SJSA1 (cell line): ENCODE measurements at places on chromosomes 6 and 20. TPM values are rescaled to one million over a fixed set of nuclear protein-coding genes. Genes with fewer than 3 reads are reported as not detected.

ADGRB3 gene
- total RNA-seq, result not detected in 2 replicates

SLPI gene
- total RNA-seq, result not detected in 2 replicates

ZDHHC14 gene
- total RNA-seq, result 5.7 and 8.4 TPM in 2 replicates

GATA5 gene
- total RNA-seq, result not detected in 2 replicates

PBOV1 gene
- not detected in 2 replicates for total RNA-seq

DNPH1 gene
- total RNA-seq, result 35.7 and 71.5 TPM in 2 replicates

RPS18 gene
- 2,063 and 2,614 TPM in 2 replicates for total RNA-seq

VNN1 gene
- not detected in 2 replicates for total RNA-seq

RAET1L gene
- total RNA-seq, result not detected in 2 replicates

DEFB125 gene
- not detected in 2 replicates for total RNA-seq

SSTR4 gene
- not detected in 2 replicates for total RNA-seq

DNA sequence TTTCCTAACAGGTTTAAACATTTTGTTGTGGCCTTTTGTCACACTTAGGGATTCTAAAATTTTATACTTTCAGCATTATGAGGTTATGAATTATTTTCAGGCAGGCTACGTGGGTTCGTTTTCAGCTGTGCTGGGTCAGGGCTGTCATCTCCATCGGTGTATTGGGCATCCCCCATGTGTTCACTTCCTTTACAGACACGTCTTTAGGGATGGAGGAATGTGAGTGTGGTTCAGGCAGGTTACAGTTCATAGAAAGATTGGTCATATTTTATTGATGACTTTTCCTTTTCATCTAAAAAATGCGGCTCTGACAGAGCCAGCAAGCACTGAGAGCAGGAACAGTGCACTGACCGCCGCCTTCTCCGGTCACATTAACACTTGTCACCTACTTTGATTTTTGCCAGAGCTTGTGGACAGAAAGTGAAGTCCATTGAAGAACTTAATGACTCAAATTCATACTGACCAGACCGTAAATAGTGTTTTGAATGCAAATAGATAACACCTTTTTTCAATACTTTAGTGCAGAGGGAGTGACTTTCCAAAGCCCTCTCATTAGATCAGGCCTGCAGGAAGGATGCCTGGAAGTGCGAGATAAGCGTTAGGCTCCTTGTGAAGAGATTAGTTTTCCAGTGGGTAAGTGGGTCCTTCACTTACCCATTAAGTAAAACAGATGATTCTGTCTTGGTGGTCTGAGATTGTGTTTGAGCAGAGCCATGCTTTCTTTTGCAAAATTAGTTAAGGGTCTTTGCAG, 113.1 kb downstream of the TIAM2 start:
- no peak for DNase-seq

- no peak for DNase-seq
Measured at GRCh38 chr6:29976253-29976587, 33.9 kb downstream of the HLA-A start.

DNA sequence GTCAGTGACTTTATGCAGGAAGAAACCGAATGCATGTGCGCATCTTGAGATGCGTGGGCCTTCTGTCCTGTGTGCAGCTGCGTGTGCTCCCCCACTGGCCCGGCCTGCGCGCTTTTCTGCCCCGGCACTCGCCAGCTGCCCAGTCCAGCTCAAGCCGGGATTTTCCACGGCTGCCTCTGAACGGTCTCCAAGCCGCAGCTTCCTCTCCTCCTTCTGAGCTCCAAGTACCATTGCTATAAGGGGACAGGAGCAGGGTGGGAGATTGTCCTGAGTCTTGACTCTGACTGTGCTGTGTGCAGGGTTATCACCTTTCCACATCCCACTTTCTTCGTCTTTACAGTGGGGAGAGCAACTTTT, 302.8 kb downstream of the THBS2 start:
- no peak for DNase-seq

DNA sequence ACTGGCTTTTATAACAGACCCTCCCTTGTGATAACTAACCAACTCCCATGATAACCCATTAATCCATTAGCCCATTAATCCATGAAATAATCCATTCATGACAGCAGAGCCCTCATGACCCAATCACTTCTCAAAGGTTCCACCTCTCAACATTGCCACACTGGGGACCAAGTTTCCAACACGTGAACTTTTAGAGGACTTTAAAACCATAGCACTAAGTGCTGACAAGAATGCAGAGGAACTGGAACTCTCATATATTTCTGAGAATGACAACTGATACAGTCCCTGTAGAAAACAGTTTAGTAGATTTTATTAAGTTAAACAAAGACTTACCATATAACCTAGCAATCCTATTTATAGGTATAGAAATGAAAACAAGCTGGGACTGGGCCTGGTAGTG, 11.4 kb upstream of the FAM50B start:
- no peak for DNase-seq

GRCh38 chr20:13877793-13878192, 93.0 kb downstream of the NDUFAF5 start:
- no peak for DNase-seq

- no peak for DNase-seq
Measured at GRCh38 chr20:45937765-45938164, 3.3 kb downstream of the PCIF1 start.

- DNase-seq, result no peak
Measured at GRCh38 chr6:131775886-131776285, 31.9 kb upstream of the ENPP1 start.

GRCh38 chr6:12903246-12903645, 186.7 kb downstream of the PHACTR1 start:
- no peak for DNase-seq

GRCh38 chr20:25126204-25127029, 44.5 kb upstream of the VSX1 start:
- no peak for DNase-seq

DNA sequence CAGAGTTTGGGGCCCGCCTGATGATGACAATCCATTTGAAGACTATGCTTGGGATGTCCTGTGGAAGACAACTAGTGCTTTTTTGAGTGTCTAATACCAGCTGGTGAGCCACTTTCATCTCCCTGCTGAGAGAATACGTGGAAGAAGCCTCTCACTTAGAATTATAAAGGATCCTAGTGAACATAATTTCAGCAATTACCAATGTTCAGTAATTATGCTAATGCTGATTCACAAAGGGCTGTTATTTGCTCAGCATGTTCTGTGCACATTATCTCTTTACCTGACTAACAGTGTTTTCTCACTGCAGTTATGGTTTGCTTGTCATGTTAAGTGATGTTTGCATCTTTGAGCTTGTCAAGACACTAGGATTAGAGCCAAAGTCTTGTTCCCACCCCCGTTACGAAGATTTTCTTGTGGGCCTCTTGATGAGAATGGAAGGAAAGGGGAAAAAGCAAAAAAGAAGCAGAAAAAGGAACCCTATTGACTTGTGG, 282.1 kb upstream of the CHD6 start:
- no peak for DNase-seq

- no peak for DNase-seq
Measured at GRCh38 chr20:237489-237888, 10.4 kb downstream of the DEFB129 start.

GRCh38 chr20:12068121-12068520, 150.4 kb downstream of the BTBD3 start:
- DNase-seq, result no peak

- no peak for DNase-seq
Measured at GRCh38 chr6:141562186-141562811, 570.4 kb upstream of the GJE1 start.

- DNase-seq, result peak; percentile 95
Measured at GRCh38 chr6:11586536-11586935, 49.0 kb downstream of the TMEM170B start.

- DNase-seq, result no peak
Measured at GRCh38 chr20:39108746-39109145, 146.6 kb downstream of the DHX35 start.

DNA sequence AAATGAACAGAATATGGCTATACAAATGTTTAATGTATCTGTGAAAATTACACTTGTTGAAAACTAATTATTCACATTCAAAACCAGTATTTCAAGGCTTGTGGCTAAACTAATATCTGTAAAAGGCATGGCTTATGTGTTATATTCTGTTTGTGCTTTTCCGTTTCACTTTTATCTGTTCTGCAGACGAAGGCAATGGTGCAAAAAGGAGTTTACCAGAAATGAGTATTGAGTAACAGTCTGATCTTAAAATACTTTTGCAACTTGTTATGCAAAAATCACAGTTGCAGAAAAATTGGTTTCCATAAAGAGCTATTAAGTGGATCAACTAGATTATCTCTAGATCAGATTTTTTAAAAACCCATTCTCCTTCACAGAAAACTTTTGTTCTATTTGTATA, 9.4 kb upstream of the STX11 start:
- no peak for DNase-seq

DNA sequence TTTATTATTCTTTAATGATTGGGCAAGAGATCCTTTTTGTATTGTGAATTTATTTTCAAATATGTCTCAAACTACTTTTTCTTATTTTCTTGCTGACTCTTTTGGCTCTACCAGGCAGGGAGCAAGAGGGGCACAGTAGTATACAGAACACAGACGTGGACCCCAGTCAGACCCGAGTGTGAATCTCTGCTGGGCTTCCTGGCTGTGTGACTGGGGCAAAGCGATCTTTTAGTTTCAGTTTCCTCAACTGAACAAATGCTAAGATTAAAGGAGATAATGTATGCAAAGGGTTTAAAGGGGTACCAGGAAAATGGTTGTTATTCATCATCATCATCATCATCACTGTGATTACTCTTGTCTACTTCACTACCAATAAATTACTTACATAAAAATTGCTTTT, 317.5 kb downstream of the HIVEP2 start:
- no peak for DNase-seq

- DNase-seq, result peak; percentile 8
Measured at GRCh38 chr20:56826705-56827665, 197.9 kb downstream of the TFAP2C start.

DNA sequence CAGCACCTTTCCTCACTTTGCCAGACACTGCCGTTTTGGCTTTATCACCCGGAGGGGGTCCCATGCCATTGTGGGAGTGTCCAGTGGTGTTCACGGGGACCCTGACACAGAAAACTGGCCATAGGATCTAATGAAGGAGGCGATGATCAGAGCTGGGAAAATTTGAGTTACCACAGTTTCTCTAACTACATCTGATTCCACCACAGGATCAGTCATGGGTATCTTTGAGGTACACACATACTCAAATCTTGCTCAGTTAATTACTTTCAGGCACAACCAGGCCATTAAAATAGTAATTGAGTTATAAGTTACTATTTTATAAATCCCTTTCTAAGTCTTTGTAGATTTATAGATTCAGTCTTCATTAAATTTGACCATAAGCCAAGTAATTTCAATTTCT, 215.1 kb downstream of the PRL start:
- no peak for DNase-seq

DNA sequence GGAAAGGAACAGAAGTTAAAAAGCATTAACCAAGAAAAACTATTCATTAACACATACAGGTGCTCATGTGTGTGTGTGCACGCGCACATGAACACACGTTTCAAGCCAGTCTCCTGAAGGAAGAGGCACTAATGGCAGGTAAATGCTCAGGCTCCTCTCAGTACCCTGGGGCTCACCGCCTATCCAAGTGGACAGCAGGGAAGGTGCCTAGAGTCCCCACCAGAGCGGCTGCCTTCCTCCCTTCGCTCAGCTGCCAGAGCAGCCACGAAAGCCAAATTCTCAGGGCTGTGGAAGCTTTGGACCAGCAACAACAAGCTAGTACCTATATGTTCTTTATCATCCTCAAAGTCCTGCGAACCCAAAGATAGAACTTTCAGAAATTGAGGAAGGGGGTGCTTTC, 42.6 kb downstream of the PLCG1 start:
- DNase-seq, result no peak

GRCh38 chr20:52889225-52889624, 82.9 kb upstream of the TSHZ2 start:
- no peak for DNase-seq

DNA sequence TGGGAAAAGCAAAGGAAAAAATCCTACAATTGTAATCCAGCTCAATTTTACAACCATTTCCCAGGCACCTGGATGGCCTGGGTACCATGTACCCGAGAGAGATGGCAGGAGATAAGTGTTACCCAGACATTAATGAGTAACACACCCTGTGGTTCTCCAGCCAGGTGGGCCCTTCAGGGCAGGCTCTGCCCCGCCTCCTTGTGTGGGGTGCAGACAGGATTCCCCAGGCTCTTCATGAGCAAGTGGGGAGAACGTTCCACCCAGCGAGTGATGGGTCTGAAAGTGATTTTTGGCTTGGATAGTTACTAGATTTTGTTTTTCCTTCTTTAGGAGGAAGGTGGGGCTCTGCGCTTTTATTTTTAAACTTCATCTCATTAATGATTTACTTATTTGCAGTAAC, 243.9 kb downstream of the TAF4 start:
- no peak for DNase-seq

GRCh38 chr6:139882977-139883728, 508.7 kb upstream of the CITED2 start:
- DNase-seq, result no peak

DNA sequence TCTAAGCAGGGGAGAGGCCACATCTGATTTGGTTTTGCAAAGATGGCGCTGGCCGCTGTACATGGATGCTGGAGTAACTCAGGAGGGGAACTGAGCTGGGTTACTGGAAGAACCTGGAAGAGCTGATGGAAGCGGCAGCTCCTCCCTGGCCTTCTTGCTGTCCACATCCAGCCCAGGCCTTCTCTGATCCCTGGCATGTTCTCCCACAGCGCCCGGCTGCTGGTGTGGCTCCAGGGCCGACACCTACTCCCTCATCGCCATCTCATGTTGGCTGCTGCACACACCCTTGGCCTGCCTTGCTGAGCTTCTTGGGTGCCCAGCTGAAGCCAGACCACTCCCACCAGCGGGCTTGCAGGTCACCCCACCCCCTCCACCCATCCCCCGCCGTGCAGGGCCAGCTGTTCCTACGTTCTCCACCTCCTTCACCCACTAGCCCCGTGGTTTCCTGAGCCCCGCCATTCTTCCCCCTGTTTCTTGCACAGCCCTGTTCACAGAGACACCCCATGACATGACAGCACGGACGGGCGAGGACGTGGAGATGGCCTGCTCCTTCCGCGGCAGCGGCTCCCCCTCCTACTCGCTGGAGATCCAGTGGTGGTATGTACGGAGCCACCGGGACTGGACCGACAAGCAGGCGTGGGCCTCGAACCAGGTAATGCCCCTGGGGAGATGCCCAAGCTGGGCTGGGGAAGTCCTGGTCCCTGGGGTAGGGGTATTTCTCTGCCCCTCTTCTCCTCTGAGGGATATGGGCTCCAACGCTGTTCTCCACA, 28.4 kb downstream of the VSTM2L start:
- DNase-seq, result no peak

DNA sequence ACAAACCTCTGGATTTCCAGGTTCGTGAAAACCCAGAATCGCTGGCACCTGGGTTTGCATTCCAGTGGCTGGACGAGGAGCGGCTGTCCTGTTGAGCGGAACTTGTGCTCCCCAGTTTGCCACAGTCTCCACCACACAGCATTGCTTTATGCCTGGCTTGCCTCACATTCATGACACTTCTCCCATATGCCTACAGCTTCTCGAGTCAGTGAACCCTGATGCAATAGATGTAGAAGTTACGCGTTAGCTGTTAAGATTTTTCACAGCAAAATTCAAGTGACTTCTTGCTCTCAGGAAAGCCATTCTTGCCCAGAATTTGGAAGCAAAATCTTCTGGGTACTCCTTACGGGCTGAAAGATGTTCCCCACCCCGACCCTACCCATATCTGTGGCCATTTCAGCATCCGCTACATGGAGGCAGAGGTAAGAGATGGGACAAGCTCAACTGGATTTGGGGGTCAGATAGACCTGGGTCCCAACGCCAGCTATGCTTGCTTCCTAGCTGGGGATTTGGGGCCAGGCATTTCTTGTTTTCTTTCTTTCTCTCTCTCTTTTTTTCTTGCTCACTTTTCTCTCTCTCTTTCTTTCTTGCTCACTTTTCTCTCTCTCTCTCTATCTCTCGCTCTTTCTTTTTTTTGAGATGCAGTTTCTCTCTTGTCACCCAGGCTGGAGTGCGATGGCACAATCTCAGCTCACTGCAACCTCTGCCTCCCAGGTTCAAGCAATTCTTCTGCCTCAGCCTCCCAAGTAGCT, 12.4 kb upstream of the GDAP1L1 start:
- no peak for DNase-seq
